ENCODE measurements at places on chromosomes 7 and 10. TPM values are rescaled to one million over a fixed set of nuclear protein-coding genes. Genes with fewer than 3 reads are reported as not detected.

DNA sequence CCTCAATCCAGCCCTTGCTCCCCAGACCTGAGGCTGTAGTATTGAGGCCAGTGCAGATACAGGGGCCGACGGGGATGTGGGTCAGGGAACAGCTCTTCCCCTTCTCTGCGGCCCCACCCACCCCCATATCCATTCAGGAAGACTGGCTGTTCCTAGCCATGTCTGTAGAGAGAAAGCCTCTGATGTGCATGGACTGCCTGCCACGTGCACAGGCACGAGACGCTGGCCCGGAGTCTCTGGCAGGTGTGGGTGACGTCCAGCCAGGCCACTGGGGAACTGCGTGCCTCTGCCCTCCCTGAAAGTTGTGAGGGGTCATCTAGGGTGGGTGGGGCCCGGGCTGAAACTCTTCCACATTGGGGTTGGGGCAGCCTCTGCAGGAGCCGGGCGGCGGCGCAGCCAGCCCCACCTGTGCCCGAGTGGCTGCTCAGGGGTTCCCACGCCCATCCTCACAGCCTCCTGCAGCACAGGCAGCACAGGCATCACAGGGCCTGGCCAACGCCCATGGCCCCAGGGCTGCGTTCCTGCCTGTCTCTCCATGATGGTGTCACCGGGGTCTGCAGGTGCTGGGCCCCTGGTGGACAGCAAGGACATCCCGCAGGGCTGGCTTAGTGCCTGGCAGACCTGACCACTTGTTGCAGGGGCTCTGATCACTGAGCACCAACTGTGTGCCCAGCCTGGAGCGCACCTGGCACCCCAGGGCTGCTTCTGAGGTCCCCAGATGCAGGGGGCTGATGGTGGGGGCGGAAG is 27.5 kb downstream of the MICALL2 start:
- no peaks in the 10 kb centered on the region for H3K4me1 ChIP-seq
- no peak overlapping the region for H3K4me3 ChIP-seq
- H3K36me3 ChIP-seq, result peaks cover 8% of the 10 kb centered on the region
- no peak overlapping the region for H3K27ac ChIP-seq

DNA sequence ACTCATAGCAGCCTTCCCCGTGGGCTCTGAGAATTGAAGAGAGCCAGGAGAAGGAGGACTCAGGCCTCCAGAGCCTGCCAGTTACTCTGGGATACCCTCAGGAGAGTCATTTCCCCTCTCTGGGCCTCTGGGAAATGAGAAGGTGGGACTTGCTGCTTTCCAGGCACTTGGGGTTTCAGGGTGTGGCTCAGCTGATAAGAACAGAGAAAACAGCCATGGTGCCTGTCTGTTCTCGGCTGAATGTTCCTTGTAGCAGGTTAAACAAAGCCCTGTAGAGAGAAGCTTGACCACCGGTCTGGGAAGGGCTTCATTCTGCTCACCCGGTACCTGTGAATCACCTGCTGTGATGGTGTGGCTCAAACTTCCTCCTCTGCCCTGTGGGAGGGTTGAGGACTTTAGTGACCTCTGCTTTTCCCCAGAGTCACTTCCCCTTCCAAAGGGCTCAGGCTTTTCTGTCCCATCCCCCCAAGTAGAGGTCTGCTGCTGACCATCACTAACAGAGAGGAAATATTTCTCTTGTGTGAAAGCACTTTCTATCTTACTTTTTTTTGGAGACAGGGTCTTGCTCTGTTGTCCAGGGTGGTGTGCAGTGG is 212.4 kb upstream of the GALNT17 start:
- no peaks in the 10 kb centered on the region for H3K4me1 ChIP-seq
- no peak overlapping the region for H3K4me3 ChIP-seq
- H3K36me3 ChIP-seq, result no peaks in the 10 kb centered on the region
- no peak overlapping the region for H3K27ac ChIP-seq

GRCh38 chr7:22801912-22802311 is 20.7 kb downstream of the TOMM7 start:
- no peaks in the 10 kb centered on the region for H3K36me3 ChIP-seq
- H3K27me3 ChIP-seq, result no peaks in the 10 kb centered on the region
- H3K27ac ChIP-seq, result no peak overlapping the region
- no peak for DNase-seq
- no peak overlapping the region for H3K4me3 ChIP-seq

- no peak overlapping the region for H3K27ac ChIP-seq
- H3K4me1 ChIP-seq, result peaks cover 8% of the 10 kb centered on the region
- no peaks in the 10 kb centered on the region for H3K27me3 ChIP-seq
Measured at GRCh38 chr7:98250789-98251188, 1.2 kb downstream of the TECPR1 start.

GRCh38 chr10:30040597-30040996 is 18.8 kb downstream of the JCAD start:
- H3K36me3 ChIP-seq, result peaks cover 72% of the 10 kb centered on the region
- no peak overlapping the region for H3K4me3 ChIP-seq
- peaks cover 4% of the 10 kb centered on the region for H3K4me1 ChIP-seq
- no peak for DNase-seq
- H3K27me3 ChIP-seq, result no peaks in the 10 kb centered on the region

The HDAC9 gene
- 24.2 TPM for total RNA-seq
